ENCODE measurements at places on chromosomes 4 and X.

- H3K36me3 ChIP-seq, result no peaks in the 10 kb centered on the region
- H3K27me3 ChIP-seq, result no peaks in the 10 kb centered on the region
Measured at GRCh38 chr4:186095406-186095805, 9.1 kb upstream of the FAM149A start.

DNA sequence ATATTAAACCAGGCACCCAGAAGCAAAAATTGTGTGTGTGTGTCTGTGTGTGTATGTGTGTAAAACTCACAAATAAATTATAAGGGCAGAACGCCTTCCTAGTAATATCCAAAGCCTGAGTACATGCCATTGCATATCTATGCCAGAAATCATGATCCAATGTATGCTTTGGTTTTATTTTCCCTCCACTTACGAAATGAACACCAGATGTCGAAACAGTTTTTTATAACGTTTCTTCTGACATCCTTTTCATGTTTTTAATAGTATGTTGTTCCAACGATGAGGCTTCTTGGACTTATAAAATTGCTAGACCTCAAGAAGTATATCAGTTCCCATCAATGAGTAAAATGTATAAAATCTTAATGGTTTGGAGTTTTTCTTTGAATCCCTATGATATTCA, 55.4 kb downstream of the KCNIP4 start:
- no peak overlapping the region for H3K4me3 ChIP-seq
- H3K4me1 ChIP-seq, result no peaks in the 10 kb centered on the region
- H3K27me3 ChIP-seq, result no peaks in the 10 kb centered on the region

DNA sequence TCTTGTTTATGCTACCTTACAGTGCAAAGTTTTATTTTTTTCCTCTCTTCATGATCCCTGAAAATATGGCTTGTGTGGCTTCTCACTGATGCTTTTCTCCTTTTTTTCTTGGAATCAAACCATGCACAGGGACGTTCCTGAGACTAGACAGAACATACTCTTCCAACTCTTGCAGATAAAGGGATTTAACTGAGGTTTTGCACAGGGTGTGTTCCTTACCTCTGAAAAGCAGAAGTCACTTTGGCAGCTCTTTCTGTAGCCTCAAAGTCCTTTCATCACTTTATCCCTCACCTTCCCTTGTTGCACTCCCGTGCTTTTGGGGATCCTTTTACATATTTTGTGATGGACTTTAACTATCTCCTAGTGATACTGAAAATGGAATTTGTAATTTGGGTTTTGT, 300.1 kb downstream of the SPRY1 start:
- H3K27ac ChIP-seq, result no peak overlapping the region
- no peak overlapping the region for H3K4me3 ChIP-seq
- H3K27me3 ChIP-seq, result no peaks in the 10 kb centered on the region

DNA sequence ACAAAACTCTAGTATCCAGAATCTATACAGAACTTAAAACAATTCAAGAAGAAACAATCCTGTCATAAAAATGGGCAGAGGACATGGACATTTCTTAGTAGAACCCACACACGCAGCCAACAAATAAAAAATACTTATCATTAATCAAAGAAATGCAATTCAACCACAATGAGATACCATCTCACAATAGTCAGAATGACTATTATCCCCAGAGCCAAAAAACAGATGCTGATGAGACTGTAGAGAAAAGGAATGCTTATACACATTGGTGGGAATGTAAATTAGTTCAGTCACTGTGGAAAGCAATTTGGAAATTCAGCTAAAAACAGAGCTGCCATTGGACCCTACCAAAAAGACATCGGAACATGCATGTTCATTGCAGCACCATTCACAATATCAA, 37.9 kb downstream of the RAB40AL start:
- H3K4me1 ChIP-seq, result no peaks in the 10 kb centered on the region
- no peak overlapping the region for H3K27ac ChIP-seq
- no peak for DNase-seq
- H3K4me3 ChIP-seq, result no peak overlapping the region

DNA sequence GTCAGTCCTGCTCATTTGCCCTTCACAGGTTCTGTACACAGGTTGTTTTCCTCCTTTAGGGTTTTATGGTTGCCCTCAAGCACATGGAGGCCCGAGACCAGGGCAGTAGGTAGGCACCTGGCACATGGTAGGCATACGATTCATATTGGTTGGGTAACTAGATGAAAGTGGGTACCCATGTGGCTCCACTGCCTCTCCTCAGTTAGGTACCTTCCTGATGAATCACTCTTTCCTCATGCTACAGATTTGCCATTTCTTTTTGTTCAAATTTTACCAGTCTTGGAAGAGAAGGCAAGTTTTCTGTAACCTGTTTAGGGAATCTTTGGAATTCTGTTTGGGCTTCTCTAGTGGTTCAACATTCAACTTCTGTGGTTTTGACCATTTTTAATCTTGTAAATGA, 121.3 kb downstream of the FHIP1A start:
- no peak overlapping the region for H3K27ac ChIP-seq
- H3K36me3 ChIP-seq, result no peaks in the 10 kb centered on the region
- H3K27me3 ChIP-seq, result no peaks in the 10 kb centered on the region
- H3K4me1 ChIP-seq, result no peaks in the 10 kb centered on the region
- DNase-seq, result no peak
- H3K4me3 ChIP-seq, result no peak overlapping the region

DNA sequence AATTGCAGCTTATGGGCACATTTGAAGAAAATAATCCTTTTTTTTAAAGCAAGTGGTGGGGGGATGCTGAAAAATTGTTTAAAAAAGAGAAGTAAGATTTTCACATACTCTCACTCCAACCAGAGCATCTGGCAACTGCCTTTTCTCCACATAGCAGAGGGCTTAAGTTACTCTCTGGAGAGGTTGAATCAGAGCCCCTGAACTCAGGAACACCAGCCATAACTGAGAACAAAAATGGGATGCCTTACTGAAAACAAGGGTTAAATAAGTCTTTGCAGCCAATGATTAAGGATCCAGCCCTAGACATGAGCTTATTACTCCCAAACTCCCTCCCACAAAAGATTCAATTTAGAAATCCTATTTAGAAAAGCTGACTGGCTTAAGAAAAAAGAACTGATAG, 27.5 kb downstream of the CASK start:
- H3K4me3 ChIP-seq, result no peak overlapping the region
- no peaks in the 10 kb centered on the region for H3K36me3 ChIP-seq
- DNase-seq, result no peak
- no peaks in the 10 kb centered on the region for H3K27me3 ChIP-seq

DNA sequence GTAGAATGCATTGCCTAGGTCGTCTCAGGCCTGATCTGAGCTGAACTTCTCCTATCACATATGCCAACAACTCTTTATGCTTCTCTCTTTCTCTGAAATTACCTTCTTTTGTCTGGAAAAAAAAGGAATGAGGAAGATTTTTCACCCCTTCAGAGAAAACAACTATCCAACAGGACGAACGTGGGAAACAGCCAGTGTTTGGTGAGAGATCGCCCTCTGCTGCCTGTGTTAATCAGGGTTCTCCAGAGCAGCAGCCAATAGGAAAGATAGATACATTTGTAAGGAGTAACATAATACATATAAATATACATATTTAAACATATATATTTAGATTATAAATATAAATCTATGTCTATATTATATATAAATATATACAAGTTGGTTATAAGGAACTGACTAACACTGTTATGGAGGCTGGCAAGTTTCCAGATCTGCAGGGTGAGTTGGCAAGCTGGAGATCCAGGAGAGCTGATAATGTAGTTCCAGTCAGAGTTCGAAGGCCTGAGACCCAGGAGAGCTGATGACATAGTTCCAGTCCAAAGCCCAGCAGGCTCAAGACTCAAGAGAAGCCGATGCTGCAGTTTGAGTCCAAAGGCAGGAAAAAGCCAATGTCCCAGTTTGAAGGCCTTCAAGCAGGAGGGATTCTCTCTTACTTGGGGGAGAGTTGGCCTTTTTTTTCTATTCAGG, 13.3 kb downstream of the CETN2 start:
- no peak for DNase-seq
- H3K27ac ChIP-seq, result no peak overlapping the region
- no peaks in the 10 kb centered on the region for H3K4me1 ChIP-seq
- no peak overlapping the region for H3K4me3 ChIP-seq
- no peaks in the 10 kb centered on the region for H3K36me3 ChIP-seq
- no peaks in the 10 kb centered on the region for H3K27me3 ChIP-seq

GRCh38 chrX:97563531-97564133, 679.9 kb downstream of the RPA4 start:
- no peaks in the 10 kb centered on the region for H3K27me3 ChIP-seq
- H3K36me3 ChIP-seq, result no peaks in the 10 kb centered on the region
- peak overlapping the region; percentile 39 for H3K27ac ChIP-seq
- peak overlapping the region; percentile 47 for H3K4me3 ChIP-seq

GRCh38 chr4:5955201-5955821, 62.4 kb upstream of the CRMP1 start:
- no peaks in the 10 kb centered on the region for H3K27me3 ChIP-seq
- DNase-seq, result no peak
- no peak overlapping the region for H3K4me3 ChIP-seq
- no peaks in the 10 kb centered on the region for H3K4me1 ChIP-seq
- no peak overlapping the region for H3K27ac ChIP-seq
- H3K36me3 ChIP-seq, result no peaks in the 10 kb centered on the region

DNA sequence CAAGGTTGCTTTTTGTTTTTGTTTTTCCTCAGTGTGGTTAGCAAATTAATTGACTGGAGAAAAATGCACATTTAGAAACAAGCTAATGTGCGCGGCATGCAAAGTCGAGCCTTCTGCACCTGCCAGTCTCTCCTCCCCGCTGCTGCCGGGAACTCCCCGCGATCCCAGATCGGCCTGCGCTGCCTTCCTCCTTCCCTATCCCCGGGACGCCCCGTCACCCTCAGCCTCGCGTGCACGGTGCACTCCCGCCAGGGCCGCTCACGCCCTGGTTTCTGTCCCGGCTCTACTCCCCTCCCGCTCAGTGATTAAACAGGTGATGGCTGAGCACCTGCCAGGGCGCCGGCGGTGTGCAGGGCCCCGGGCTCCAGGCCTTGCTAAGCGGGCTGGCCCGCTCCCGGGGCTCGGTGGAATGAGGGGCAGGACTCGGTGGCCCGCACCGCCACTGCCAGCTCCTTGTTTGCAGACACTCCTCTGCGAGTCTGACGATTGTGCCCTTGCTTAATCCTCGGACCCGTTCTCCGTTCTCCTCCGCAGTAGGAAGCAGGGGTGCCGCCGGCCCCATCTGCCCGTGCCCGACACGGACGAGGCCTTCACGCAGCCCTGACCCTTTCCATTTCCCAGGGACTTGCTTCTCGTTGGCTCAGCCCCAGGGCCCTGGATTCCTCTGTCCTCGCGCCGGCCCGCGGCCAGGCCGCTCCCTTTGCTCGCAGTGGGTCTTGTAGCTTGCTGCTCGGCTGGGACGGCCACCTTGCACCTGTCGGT, 143.4 kb downstream of the TRIML1 start:
- no peaks in the 10 kb centered on the region for H3K36me3 ChIP-seq
- H3K4me3 ChIP-seq, result no peak overlapping the region
- no peak overlapping the region for H3K27ac ChIP-seq
- no peak for DNase-seq
- H3K4me1 ChIP-seq, result no peaks in the 10 kb centered on the region

DNA sequence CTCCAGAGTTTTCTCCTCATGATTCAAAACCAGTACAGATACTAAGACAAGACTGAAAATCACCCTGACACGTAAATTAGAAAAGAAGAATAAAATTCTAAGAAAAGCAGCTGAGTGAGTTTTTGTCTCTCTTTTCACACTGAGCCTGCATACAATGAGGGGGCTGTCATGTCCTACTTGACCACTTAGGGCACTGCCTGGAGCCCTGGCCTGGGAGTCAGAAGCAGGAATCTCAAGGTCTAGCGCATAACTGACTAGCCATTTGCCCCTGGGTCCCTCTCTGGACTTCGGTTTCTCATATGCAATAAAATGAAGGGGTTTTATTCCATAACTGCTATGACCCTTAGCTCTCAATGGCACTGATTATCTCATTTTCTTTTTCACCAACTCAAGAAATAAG, 36.7 kb upstream of the SLC25A4 start:
- no peaks in the 10 kb centered on the region for H3K27me3 ChIP-seq
- no peak overlapping the region for H3K27ac ChIP-seq
- no peak overlapping the region for H3K4me3 ChIP-seq
- H3K36me3 ChIP-seq, result no peaks in the 10 kb centered on the region
- no peak for DNase-seq
- no peaks in the 10 kb centered on the region for H3K4me1 ChIP-seq

All from CD8-positive, alpha-beta memory T cell (primary cell).